ENCODE measurements at places on chromosomes 1 and 21. TPM values are rescaled to one million over a fixed set of nuclear protein-coding genes. Genes with fewer than 3 reads are reported as not detected.

Gene CFAP74
- 0.11 TPM for polyA plus RNA-seq

Gene ATP1A2
- 62.4 TPM for polyA plus RNA-seq

Gene CFAP107
- polyA plus RNA-seq: 1.5 TPM

Gene PTGFR
- polyA plus RNA-seq: 24.8 TPM

Gene CHTOP
- 79.1 TPM for polyA plus RNA-seq

Gene RIIAD1
- 1.4 TPM for polyA plus RNA-seq

Gene PAQR7
- 8.6 TPM for polyA plus RNA-seq

Gene TRMT1L
- polyA plus RNA-seq: 13.3 TPM

Gene MIXL1
- polyA plus RNA-seq: 0.26 TPM

Gene RGS13
- 0.88 TPM for polyA plus RNA-seq

Gene LENEP
- polyA plus RNA-seq: 0.71 TPM

Gene CRB1
- 0.64 TPM for polyA plus RNA-seq

Gene TSEN15
- polyA plus RNA-seq: 37.3 TPM

Gene PIGV
- polyA plus RNA-seq: 9.8 TPM

Gene FAM167B
- polyA plus RNA-seq: 2.1 TPM

Gene LCA5L
- 1.3 TPM for polyA plus RNA-seq

Gene CDK18
- 5.7 TPM for polyA plus RNA-seq

Gene PPT1
- polyA plus RNA-seq: 40.7 TPM

Gene MEX3A
- 30.7 TPM for polyA plus RNA-seq

Gene HES3
- not detected for polyA plus RNA-seq

Gene DNAJC6
- polyA plus RNA-seq: 0.90 TPM

Gene TSPEAR
- 0.13 TPM for polyA plus RNA-seq

Gene JAM2
- 55.2 TPM for polyA plus RNA-seq

Gene LCE2A
- not detected for polyA plus RNA-seq

Gene GPR137B
- 5.5 TPM for polyA plus RNA-seq

Gene CD247
- 2.4 TPM for polyA plus RNA-seq

Gene HAX1
- 69.1 TPM for polyA plus RNA-seq

Gene SLAMF9
- polyA plus RNA-seq: not detected

Gene KCNJ15
- polyA plus RNA-seq: 1.3 TPM

Gene LEFTY2
- 5.1 TPM for polyA plus RNA-seq

Gene GPR52
- polyA plus RNA-seq: not detected

Gene LCE1B
- not detected for polyA plus RNA-seq

Gene SLC25A44
- 10.2 TPM for polyA plus RNA-seq

Gene ARHGAP29
- 41.6 TPM for polyA plus RNA-seq

Gene CHRM3
- 1.7 TPM for polyA plus RNA-seq

Gene PADI4
- 0.42 TPM for polyA plus RNA-seq

Gene KRTAP21-2
- not detected for polyA plus RNA-seq

Gene KCNN3
- polyA plus RNA-seq: 6.2 TPM

Gene RBBP4
- polyA plus RNA-seq: 156 TPM

Gene TP73
- 3.2 TPM for polyA plus RNA-seq

Gene RGS8
- polyA plus RNA-seq: 0.19 TPM

Gene OR14I1
- polyA plus RNA-seq: not detected

Gene ENO1
- 367 TPM for polyA plus RNA-seq

Gene ALPL
- 5.0 TPM for polyA plus RNA-seq

Gene ANGPTL7
- polyA plus RNA-seq: 1.2 TPM

Gene LRRC38
- 9.6 TPM for polyA plus RNA-seq

Gene S1PR1
- 20.5 TPM for polyA plus RNA-seq

Gene RGS4
- polyA plus RNA-seq: 1.1 TPM

Gene ATP8B2
- 20.8 TPM for polyA plus RNA-seq

Gene TRIM58
- polyA plus RNA-seq: 2.7 TPM

Gene ST3GAL3
- 26.4 TPM for polyA plus RNA-seq

Gene TCEA3
- 285 TPM for polyA plus RNA-seq

Gene RORC
- polyA plus RNA-seq: 7.1 TPM

Gene ADGRB2
- 16.7 TPM for polyA plus RNA-seq

Gene ASCL5
- polyA plus RNA-seq: 0.23 TPM
